ENCODE measurements at places on chromosomes 11 and 22.
A peak's percentile ranks its signal among the peaks of the same experiment; 100 is the strongest.

DNA sequence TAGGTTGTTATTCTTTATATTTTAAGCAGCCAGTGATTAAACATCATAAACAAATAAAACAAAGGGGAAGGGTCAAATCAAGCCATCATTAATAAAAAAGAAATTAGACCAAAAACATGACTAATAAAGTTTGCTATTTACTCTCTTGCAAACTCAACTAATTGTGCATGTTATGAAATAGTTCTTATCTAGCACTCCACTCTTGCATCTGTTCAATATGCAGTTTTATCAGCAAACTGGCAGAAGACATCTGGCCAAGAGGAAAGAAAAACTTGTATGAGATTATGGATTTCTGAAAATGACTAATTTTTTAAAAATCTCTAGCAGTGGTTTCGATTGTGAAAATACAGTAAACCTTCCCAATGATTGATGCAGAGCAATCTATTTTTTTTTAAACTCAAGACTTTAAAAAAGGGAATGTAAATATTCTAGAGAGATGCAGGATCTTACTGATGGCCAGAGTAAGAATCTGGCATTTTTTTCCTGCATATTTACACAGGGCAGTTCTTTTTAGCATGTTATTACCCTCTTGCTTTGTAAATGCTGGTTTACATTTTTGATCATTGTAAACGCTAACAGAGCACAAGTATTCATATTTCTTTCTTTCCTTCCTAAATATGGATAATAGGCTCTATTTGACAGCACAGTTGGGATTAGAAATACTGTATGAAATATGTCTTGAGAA is 83.3 kb downstream of the GRIA4 start:
- DNase-seq = no peak

DNA sequence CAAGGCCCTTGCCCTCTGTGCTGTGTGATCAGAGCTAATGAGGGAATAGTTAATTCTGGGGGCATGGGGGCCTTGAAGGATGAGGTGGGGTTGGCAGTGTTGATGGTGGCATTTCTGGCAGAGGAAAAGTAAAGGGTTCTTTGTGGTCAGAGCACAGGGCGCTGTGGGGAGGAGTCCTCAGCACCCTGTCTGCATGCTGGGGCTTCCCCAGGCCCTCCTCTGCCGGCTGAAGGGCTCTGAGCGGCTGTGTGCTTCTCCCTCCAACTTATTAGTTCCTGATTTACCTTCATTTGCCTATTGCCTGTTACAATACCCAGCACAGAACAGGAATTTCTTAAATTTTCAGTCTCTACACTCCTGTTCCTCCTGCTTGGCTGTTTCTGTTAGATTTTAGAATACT is 122.8 kb downstream of the HIPK3 start:
- DNase-seq = no peak

DNA sequence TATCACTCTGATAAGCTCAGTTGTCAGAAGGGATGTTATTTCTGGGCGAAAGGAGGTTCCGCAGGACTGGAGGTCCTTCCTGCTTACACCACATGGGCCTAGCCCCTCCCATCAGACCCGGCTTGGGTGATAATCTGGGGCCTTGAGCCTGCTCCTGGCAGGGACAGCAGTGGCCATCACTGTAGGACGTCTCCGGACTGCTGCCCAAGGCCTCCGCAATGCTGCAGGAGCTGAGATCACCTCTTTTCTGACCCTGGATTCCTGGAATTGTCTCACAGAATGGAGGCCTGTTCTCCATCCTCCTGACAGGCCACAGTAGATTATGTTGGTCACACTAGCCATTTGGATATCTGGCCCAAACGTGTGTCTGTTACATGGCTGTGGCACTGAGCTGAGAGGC is 9.2 kb upstream of the BIK start:
- DNase-seq = no peak

DNA sequence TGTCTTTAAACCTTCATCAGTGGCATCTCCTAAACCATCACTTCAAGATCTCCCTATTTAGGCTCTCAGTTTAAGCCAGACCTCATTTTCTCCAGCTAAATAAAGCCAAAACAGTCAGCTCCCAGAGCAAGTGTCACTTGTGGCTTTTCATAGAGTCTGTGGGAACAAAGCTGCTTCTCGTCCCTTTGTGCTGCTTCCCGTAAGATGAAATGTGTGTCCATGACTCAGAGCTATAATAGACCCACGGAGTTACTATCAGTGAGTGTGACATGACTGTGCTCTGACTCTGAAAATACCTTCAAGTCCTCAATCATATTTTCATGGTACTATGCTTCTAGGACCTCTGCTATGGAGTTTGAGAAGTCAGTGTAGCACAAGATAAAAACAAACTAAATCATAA is 57.3 kb upstream of the SLN start:
- peak; percentile 90 for DNase-seq

DNA sequence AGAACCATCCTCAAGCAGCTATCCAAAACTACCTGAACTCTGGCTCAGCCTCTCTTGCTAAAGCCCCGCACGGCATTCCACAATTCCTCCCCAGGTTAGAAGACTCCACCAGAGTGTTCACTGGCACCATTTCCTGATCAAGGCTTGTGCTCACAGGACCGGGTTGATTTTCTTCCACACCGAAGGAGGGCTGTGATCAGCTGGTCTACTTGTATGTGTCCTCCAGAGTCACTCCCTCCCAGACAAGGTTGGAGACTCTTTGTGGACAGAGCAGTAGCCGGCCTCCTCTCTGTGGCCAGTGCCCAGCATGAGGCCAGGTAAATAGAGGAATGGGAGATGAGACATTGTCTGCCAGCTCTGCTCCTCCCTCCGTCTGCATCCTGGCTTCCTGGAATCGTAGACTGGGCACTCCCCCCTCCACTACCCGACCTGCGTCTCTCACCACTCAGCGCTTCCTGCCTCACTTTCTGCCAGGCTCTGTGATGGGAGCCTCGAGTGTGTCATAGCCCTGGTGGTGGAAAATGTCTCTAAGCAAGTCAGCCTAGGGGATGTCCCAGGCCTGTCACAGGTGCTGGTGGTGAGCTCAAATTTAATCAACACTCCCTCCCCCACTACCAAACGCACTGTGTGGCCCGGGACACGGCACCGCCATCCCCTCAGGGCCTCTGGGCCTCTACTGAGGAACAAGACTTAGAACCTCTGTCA is 12.5 kb upstream of the TMPRSS6 start:
- peak; percentile 70 for DNase-seq

- DNase-seq = peak; percentile 94
Measured at GRCh38 chr22:35783943-35784614, 66.4 kb downstream of the APOL5 start.

- DNase-seq = no peak
Measured at GRCh38 chr11:78041843-78042440, 18.9 kb upstream of the KCTD14 start.

GRCh38 chr11:77617892-77618291 is 19.7 kb downstream of the CLNS1A start:
- DNase-seq = peak; percentile 83

GRCh38 chr11:84339796-84340195 is 1053.6 kb upstream of the CCDC90B start:
- DNase-seq = no peak

DNA sequence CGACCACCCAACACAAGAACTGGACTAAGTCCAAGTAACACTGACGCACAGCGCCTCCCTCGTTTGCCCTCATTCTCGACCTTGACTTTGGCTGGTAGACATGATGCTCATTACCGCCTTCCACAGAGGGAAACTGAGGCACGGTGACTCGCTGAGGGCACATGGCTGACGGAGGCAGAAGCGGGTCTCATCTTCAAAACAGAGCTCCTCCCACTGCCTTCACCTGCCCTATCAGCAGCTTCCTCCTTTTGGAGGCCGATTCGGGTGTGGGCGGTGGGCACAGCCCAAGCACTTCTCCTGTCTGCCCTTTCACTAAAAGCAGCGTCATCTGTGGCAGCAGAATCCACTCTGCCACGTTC is 2.0 kb upstream of the KMT5B start:
- no peak for DNase-seq

GRCh38 chr11:73946798-73947458 is 3.9 kb upstream of the DNAJB13 start:
- no peak for DNase-seq

DNA sequence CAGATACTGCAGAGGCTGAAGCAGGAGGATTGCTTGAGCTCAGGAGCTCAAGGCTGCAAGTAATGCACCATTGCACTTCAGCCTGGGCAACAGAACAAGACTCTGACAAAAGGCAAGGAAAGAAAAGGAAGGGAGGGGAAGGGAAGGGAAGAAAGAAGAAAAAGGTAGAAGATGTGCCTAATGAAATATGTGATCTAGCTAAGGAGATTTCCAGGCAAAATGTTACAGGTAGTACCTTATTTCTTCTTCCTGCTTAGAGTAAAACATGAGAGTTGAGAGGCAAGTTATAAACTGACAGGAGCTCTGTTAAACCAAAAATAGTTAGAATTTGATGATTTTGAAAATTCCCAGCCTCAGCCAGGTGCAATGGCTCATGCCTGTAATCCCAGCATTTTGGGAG is 4.7 kb upstream of the PELI3 start:
- DNase-seq = no peak

- peak; percentile 88 for DNase-seq
Measured at GRCh38 chr11:12376259-12377081, 901 bp upstream of the PARVA start.

DNA sequence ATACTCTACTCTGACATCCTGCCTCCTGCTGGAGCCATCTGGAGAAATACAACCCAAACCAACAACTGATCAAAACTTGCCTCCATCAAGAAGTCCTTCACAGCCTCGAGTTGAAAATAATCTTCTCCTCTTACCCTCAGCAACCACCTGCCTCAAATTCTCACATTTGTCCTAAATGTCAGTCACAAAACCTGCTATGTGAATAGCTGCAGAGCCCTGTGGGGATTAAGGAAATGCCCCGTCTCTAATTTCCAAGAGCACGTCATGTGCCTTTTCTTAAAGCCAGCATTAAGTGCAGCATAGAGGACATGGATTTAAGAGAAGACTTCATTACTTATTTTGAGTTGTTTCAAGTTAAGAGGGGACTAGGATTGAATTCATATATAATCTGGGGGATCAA is 105.9 kb downstream of the TRPC6 start:
- DNase-seq = no peak

- DNase-seq = no peak
Measured at GRCh38 chr11:101584129-101584515, 315 bp upstream of the TRPC6 start.

DNA sequence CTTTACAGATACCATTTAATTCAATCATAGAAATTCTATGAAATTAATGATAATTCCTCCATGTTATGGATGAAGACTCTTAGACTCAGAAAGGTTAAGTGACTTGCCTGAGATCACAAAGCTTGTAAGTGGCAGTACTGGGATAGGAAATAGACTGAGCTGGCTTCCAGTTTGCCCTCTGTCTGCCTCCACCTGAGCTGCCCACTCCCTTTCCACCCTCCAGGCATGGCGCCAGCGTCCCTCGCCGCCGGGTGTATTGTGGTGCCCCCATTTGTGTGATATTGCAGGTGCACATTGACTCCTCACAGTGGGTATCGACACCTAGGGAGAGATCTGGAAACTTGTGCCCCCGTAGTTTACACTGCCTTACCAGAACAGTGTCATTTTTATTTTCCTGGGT is 9.4 kb upstream of the RPS3 start:
- no peak for DNase-seq

GRCh38 chr11:90510839-90511238 is 288.0 kb upstream of the CHORDC1 start:
- DNase-seq = no peak

DNA sequence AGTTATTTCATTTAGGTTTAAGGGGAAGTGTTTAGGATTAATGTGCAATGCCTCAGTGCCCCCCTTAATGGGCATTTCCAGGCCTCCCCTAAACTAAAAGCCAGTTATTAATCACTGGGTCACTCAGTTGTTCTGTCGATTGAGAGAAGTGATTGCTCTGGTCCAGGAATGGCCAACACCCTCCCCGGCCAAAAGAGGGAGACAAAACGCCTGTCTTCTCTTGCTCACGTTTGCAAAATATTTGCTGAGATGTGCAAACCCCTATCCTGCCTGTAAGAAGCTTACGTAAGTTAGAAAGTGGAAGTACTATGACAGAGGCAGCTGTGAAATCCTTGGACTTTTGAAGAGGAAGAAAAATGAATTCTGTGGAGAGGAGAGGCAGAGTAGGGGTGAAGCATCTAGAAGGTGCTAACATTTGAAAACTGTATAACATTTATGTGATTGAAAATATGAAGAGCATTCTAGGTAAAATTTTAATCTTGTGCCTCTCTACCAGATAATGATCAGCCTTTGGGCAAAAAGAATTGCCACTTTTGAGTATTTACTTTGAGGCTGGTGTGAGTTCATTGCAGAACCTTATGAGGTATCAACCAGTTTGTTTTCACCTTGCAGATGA is 37.7 kb downstream of the NTM start:
- peak; percentile 47 for DNase-seq

DNA sequence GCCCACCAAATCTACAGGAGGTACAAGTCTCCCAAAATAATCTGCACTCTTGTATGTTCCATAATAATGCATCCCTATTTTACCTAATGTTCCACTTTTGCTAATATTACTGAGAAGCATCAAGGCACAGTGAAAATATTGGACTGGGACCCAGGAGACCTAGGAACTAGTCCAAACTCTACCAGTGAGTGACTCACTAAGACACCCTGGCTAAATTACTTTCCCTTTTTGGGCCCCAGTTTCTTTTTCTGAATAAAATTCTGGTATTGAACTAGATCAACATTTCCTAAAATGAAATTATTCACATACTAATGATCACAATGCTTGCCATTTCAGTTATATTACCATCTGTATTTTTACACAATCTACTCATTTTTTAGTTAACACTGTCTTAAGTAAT is 19.6 kb downstream of the THAP12 start:
- DNase-seq = no peak

GRCh38 chr11:12793065-12793464 is 118.8 kb downstream of the TEAD1 start:
- no peak for DNase-seq

DNA sequence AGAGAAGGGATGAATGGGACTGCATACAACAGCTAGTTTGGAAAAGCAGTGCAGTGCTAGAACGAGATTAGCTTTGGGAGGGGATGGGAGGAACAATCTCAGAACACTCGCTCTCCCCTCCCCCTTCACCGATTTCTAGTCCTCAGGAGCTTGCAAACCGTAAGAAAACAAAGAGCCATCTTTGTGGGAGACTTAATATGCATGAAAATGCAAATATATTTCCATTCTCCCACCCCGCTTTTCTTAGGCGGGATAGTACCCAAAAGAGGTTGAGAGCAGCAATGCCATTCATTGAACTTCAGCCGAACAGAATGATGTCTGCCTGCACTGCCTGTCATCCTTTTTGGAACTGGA is 1.1 kb downstream of the SPINDOC start:
- no peak for DNase-seq

Data from EH (cell line).